ENCODE measurements at places on chromosomes 7 and 10.

GRCh38 chr10:71520042-71520441, 123.3 kb downstream of the CDH23 start:
- DNase-seq, result no peak

- DNase-seq, result no peak
Observed at GRCh38 chr10:119620241-119621077, 23.7 kb upstream of the TIAL1 start.

DNA sequence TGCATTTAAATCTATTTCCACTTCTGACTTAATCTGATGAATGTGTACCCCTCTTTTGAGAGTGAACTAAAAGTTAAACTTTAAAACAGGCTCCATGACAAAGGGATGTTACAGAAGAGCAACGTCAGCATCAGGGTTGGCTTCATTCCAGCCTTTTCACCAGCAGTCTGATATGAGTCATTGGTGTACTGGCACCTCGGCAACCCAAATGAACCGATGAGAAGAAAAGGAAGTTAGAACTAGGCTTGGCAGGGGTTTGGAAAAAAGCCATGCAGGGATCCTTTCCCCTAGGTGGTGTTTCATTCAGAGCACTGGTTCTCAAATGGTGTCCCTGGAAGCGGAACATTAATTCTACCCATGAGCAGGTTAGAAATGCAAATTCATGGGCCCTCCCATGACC, 53.6 kb downstream of the SEC61G start:
- no peak for DNase-seq

DNA sequence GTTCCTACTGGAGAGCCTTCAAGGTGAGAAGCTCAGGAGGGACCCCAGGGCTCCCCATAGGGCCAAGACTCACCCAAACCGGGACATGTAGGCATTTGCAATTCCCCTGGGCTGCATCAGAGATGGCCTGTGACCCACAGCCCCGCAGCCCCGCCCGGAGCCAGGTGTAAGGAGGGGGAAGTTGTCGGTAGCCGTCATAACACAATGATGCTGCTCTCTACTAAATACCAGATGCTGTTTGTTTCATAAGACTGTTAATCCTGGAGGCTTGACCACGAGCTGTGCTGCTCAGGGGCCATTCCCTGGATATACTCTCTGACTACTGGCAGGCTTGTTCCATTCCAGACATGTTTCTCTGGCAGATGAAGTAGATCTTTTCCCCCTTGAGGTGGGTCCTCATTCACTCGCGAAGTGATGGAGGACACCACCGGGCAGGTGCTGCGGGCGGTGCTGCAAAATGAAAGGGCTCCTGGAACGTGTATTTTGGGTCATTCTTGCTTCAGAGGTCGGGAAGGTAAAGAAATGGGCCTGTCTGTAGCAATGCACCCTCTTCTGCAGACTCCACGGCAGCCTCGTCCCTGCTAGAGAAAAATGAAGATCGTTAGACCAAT, 61.1 kb downstream of the MKI67 start:
- DNase-seq, result no peak

GRCh38 chr10:62554632-62555199, 180.5 kb downstream of the ZNF365 start:
- no peak for DNase-seq

GRCh38 chr10:3350617-3351258, 178.2 kb upstream of the PITRM1 start:
- DNase-seq, result no peak
